ENCODE measurements at places on chromosomes 6 and 20.
A peak's percentile ranks its signal among the peaks of the same experiment; 100 is the strongest.

DNA sequence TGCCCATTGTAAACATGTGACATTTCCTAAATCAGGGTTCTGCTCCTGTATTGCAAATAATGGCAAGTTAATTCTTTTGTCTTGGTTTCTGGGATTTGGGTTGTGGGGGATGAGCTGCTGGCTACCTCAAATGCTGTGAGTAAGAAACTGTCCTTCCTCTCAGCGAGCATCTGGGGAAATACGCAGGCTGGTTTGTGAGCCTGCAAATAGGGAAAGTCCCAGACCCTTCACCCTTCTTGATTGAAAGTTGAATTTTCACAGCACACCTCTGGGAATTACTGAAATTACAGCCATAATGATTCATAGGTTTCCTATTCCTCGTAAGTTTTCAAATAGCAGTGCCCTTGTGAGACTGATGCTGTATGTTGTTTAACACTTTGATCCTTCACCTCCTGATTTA, 138.1 kb downstream of the TBXT start:
- no peak for DNase-seq

DNA sequence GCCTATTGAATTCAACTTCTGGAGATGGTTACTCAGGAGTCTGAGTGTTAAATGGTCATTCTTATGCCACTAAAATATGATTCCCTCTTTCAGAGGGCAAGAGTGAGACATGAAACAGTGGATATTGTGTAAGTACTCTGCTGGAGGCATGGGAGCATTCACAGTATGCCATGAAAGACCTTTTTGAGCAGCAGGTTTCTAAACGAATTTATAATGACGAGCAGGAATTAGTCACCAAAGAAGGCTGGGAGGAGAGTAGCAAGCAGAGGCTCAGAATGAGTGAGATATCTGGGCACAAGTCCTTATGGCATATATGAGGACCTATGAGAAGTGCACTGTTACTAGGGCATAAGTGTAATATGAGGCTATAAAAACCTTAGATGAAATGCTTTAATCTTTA, 10.9 kb upstream of the MYB start:
- DNase-seq = no peak

GRCh38 chr6:15977050-15977449, 151.8 kb upstream of the MYLIP start:
- DNase-seq = no peak

- no peak for DNase-seq
Measured at GRCh38 chr6:136563386-136564152, 13.3 kb upstream of the MAP7 start.

- DNase-seq = no peak
Measured at GRCh38 chr6:37698264-37699137, 818 bp upstream of the MDGA1 start.

DNA sequence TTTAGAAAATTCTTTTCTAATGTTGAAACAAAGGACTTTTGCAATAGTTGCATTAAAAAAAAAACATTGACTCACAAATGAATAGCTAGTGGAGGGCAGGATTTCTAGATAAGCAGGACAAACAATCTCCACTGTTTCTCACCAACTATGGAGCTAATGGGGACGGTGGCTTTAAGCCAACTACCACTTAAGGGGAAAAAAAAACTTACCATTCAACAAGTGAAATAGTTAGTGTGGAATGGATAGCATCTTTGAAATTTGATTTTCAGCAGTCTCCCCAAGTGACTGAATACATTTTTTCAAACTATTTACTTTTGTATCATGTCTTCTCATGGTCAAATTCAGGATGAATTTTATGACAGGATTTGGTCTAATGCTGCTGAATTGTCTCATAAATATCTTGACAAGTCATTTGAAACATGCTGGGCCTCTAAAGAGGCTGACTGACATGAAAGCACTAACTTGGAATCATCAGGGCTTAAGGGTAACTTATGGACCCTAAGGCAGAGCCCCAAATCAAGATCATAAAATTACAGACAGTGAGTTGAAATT, 100.5 kb downstream of the EYA4 start:
- no peak for DNase-seq

DNA sequence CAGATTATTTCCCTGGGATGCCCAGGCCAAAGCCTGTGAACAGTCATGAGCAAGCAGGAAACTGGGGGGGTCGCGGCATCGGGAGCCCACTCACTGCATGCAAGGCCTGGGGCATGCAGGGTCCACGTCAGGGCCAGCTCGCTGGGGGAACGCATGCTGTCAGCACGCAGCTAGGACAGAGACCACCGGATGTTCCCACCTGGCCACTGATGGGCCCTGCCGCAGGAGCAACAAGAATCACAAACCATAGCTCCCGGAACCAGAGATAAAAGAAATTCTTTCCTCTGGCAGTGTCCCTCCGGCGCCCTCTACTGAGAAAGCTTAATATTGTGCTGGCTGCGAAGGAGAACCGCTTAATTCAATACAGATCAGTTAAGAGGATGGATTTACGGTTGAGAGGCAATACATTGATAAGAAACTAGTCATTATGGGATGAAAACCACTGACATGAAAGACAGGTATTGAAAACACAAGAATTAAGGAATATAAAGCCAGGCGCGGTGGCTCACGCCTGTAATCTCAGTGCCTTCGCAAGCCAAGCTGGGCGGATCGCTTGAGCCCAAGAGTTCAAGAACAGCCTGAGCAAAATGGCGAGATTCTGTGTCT, 32.6 kb downstream of the C6orf15 start:
- DNase-seq = peak; percentile 38

DNA sequence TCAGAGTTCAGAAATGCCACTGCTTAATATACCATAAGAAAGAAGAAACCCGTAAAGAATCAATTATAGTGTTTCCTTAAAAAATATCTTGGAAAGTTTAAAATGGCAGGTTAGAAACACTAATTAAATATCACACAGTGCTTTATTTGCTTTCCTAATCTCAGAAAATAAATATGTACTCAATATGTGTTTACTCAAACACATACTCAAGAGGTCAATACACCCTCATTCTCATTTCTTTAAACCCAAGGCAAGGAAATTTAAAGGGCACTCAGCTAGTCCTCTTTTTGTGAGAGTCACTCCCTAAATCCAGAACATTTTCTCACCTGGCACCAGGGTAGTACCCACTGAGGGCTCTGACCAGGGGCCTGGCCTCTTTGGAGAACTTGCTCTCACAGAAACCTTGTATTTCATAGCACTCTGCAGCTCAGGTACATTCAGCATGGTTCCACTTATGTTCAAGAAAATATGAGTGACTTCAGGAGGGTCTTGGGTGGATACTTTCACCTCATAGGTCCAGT, 38.2 kb downstream of the ROS1 start:
- no peak for DNase-seq

DNA sequence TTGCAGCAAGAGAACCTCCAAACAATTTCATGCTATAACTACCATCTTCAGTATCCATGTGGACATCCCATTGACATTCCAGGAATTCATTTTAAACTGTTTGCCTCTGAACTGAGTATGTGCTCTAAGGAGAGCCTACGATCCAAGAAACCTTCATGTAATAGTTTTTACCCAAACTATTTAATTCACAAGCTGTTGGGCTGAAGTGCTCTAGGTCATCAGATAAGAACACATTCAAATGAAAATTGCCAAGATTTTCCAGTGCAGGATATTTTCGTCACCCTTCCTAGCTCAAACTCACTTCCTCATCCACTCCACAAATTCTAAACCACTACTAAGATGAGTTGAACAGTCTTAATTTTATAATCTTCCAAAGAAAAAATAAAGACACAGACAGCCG, 12.8 kb downstream of the RSPO3 start:
- DNase-seq = no peak

- DNase-seq = no peak
Measured at GRCh38 chr6:3739311-3739897, 12.1 kb downstream of the PXDC1 start.

DNA sequence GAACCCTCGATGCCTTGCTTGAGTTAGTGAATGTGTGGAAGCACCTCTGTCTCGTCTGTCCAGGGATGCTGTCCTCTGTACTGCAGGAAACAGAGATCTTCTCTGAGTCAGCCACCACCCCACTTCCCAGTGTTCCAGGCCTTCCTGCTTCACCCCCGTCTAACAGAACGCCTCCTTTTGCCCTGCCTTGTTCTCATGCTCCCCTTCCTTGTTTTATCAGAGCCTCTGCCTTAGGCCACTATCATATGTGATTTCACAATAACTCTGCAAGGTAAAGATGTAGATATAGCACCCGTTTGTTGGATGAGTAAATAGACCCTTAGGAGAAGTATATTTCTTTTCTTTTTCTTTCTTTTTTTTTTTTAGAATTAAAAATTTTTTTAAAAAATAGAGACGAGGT, 106.7 kb upstream of the CLDN20 start:
- DNase-seq = no peak

DNA sequence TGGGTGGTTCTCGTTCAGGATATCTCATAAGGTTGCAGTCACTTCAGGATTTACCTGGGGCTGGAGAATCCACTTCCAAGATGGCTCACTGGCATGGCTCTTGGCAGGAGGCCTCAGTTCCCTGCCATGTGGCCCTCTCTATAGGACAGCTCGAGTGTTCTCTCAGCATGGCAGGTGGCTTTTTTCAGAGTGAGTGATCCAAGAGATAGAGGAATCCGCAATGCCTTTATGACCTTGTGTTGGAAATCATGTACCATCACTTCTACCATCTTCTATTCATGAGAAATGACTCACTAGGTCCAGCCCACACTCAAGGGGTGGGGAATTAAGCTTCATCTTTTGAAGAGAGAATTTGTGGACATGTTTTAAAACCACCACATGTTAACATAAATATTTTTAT, 37.8 kb downstream of the PPP1R16B start:
- DNase-seq = peak; percentile 8

DNA sequence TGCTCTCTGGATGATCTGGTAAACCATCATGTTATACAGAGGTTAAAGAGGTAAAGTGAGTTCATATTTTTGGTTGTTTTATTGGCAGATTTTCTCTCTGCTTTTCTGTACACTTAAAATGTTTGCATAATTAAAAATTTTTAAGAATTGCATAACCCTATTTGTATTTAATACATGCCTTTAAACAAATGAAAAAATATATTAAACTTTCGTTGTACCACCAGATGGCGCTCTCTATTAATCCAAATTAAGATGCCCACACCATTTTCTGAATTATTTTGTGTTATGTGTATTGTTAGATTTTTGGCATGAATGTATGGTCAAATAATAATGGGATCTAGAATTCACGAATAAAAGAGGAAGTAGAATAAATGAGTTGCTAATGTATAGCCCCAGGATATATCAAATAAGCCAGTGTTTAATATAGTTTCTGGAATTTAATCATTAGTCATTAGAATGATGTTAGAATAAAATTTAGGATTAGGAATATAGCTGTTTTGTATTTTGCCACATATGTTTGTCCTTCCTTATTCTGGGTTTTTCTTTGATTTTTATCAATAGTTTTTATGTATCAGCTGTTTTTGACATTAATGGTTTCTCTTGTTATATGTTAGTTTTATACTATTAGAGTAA, 38.9 kb downstream of the SMAP1 start:
- DNase-seq = no peak

GRCh38 chr6:100228834-100229441, 234.9 kb upstream of the MCHR2 start:
- peak; percentile 11 for DNase-seq

GRCh38 chr20:58518896-58519593, 3.8 kb upstream of the APCDD1L start:
- DNase-seq = no peak

GRCh38 chr6:87501809-87502572, 29.2 kb downstream of the SLC35A1 start:
- DNase-seq = no peak

GRCh38 chr6:157449610-157450009, 68.6 kb downstream of the ZDHHC14 start:
- DNase-seq = no peak

- no peak for DNase-seq
Measured at GRCh38 chr6:132666118-132666517, 7.1 kb upstream of the TAAR1 start.

GRCh38 chr6:149079911-149080491, 237.5 kb upstream of the TAB2 start:
- DNase-seq = no peak

- DNase-seq = no peak
Measured at GRCh38 chr6:118724211-118724610, 72.8 kb upstream of the CEP85L start.

DNA sequence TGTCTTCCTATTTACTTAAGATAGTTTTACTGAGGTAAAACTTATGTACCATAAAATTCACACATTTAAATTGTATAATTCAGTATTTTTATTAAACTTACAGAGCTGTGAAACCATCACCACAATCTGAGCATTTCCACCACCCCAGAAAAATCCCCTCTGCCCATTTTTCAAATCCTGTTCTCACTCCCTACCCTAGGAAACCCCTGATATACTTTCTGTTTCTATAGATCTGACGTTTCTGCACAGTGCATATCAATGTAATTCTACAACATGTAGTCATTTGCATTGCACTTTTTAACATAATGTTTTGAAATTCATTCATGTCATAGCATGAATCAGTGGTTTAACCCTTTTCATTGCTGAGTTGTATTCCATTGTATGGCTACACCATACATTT, 96.7 kb upstream of the OPRM1 start:
- DNase-seq = no peak

DNA sequence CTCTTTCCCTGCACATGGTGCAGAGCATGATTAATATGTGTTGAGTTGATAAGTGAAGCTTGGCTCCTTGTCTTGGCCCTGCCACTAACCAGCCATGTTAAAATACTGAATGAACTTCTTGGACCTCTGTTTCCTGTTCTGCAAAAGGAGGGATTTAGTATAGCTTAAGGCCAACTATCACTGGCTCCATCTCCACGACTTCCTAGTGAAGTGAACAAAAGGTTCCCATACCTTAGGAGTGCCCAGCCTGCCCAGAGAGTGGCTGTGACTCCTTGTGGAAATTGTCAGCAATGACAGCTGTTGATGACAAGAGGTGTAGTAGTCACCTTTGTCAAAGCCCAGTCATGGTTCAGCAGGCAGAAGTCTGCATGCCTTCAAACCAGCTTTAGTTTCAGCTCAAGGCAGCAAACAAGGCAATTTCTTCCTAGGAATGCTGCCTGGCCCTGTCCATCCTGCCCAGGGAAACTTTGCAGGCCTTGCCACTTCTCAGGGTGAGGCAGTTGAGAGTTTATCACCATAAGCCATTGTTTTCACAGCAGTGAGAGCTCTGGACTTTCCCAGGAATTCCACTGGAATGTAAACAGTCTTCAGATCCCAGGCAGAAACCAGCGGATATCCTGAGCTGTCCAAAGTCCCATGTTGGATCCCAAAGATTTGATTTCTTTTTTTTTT, 169.7 kb upstream of the TNFAIP3 start:
- no peak for DNase-seq

GRCh38 chr6:29941016-29941415, 1.3 kb upstream of the HLA-A start:
- DNase-seq = no peak

DNA sequence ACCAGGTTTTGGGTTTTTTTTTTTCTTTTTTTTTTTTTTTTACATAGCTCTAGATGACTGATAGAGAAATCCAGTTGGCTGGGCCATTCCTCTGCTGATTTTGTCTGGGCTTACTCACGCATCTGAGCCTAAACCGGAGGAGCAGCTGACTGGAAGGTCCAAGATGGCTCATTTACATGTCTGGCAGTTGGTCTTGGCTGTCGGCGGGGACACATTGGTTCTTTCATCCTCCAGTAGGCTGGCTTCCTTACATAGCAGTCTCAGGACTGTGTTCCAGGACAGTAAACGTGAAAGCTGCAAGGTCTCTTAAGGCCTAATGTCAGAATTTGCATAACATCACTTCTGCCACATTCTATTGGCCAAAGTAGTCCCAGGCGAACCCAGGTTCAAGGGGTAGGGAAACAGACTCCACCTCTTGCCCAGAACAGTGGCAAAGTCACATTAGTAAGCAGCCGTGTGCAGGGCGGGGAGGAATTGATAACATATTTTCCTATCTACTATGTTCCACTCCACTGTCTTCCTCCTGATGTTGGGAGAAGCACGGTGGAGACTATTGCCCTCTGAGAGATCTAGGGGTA, 87.0 kb downstream of the CDH22 start:
- no peak for DNase-seq

All from activated CD4-positive, CD25-positive, alpha-beta regulatory T cell treated with anti-CD3 and anti-CD28 coated beads, Interleukin-2, amount 50 U/mL, for 16 hours (primary cell).